Left renal cortex interstitium (tissue), 4 donors: ENCODE measurements at places on chromosomes 2 and 18.

GRCh38 chr2:111912547-111912946 lies 14.1 kb downstream of the MERTK start:
- no peak for DNase-seq

GRCh38 chr18:39911716-39912115 lies 2043.3 kb upstream of the PIK3C3 start:
- no peak for DNase-seq

- DNase-seq: no peak
Measured at GRCh38 chr2:58235984-58236383, 5.1 kb downstream of the FANCL start.

DNA sequence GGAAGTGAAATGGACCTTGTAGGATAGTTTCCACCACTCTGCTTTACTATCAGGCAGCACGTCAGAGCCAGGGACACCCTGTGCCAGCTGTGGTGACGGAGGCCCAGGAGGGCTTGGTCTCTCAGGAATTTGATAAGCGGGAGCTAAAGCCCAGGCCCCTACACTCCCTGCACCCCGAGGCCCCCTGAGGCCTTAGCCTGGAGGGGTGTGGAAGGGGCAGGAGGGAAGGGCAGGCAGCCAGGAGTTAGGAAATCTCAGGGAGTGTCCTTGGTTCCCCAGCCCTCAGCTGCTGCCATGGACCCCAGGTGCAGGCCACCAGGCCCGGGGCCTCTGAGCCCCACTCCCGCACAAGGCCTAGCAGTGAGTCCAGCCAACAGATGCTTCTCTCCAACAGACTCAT lies 38.2 kb downstream of the PDIA6 start:
- DNase-seq: no peak

DNA sequence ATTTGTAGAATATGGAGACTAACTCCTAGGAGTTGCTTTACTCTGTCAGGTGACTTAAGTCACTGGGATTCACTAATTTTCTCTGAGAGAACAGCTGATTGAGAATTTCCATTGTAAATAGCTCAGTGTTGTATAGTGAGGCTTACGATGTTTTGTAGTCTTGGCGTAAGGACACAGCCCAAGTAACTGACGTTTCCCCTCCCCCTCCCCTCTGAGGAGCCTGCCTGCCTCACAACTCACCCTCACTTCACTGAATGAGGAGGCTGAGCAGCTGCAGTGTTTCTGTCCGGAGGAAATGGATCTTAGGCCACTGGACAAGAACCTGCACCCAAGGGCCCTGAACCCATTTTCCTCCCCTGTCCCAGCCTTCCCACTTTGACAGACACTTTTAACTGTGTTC lies 264.6 kb downstream of the PHLPP1 start:
- DNase-seq: no peak

- no peak for DNase-seq
Measured at GRCh38 chr2:71462056-71462605, 8.8 kb downstream of the DYSF start.

GRCh38 chr2:217942731-217943335 lies 60.0 kb downstream of the TNS1 start:
- DNase-seq: no peak

- DNase-seq: no peak
Measured at GRCh38 chr2:164014068-164014731, 278.4 kb upstream of the FIGN start.

GRCh38 chr2:157264099-157264498 lies 6.6 kb downstream of the GALNT5 start:
- DNase-seq: no peak

GRCh38 chr2:162258686-162259085 lies 15.4 kb upstream of the FAP start:
- no peak for DNase-seq

- DNase-seq: no peak
Measured at GRCh38 chr2:230874456-230874855, 9.7 kb downstream of the ITM2C start.
